ENCODE measurements at places on chromosomes 7 and 10. TPM values are rescaled to one million over a fixed set of nuclear protein-coding genes. Genes with fewer than 3 reads are reported as not detected.

- DNase-seq: no peak
These were observed 32.9 kb upstream of the CRYGN start for GRCh38 chr7:151472644-151473380.

The FAM25A gene
- not detected for polyA plus RNA-seq

- DNase-seq: no peak
These were observed 40.8 kb downstream of the HK1 start for GRCh38 chr10:69318867-69319727.

GRCh38 chr10:114931072-114931679 lies 6.8 kb upstream of the TRUB1 start:
- DNase-seq: no peak

The EIF3A gene
- polyA plus RNA-seq: 197 TPM

GRCh38 chr7:30787486-30787885 lies 16.3 kb downstream of the MINDY4 start:
- DNase-seq: no peak

The FGFR2 gene
- 86.5 TPM for polyA plus RNA-seq

- DNase-seq: no peak
These were observed 19.7 kb upstream of the ZNF862 start for GRCh38 chr7:149818536-149818840.

Data from renal cortex interstitium (tissue), 15 donors.